NCI-H2081 treated with DMSO at 0.1 percent for 48 hours (cell line): ENCODE measurements at places on chromosomes 13 and 19.

DNA sequence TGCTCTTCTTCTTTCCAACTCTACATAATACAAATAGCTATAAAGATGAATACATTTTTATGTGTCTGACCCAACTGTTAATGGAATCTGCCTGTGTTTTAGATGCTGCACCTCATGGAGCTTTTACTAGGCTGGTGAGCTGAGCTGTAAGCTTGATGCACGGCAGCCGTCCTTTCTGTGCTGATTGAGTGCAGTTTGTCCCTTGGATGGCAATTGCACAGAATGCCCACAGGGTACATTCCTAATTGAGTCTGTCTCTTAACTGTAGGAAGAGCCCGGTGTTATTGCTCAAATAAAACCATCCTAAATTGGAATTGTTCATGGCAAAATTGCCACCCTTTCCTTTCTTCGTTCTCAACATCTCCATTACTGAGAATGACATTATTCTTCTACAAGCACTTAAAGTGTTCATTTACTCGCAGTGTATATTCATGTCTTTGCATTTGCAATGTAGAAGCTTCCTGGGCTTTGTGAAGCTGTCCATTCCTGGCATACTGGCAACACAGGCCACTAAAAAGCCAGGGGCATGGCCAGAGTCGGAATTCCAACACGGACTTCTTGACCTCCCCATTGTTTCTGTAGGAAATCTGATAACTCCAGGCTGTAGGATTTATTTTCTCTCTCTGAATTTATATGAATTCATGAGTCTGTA lies 85.8 kb downstream of the SLC10A2 start:
- DNase-seq = no peak

GRCh38 chr19:2616741-2617392 lies 85.6 kb downstream of the GNG7 start:
- no peak for DNase-seq

DNA sequence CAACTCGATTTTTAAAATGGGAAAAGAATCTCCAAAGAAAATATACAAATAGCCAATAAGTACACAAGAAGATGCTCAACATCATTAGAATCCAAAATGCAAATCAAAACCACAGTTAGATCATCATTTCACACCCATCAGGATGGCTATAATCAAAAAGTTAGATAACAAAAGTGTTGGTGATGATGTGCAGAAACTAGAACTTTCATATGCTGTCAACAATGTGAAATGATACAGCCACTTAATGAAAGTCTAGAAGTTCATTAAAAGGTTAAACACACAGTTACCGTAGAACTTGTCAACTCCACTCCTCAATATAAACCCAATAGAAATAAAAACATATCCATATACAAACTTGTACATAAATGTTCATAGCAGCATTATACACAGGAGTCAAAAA lies 11.8 kb downstream of the ZC3H13 start:
- no peak for DNase-seq

GRCh38 chr19:45529420-45529785 lies 22.1 kb downstream of the VASP start:
- DNase-seq = no peak

DNA sequence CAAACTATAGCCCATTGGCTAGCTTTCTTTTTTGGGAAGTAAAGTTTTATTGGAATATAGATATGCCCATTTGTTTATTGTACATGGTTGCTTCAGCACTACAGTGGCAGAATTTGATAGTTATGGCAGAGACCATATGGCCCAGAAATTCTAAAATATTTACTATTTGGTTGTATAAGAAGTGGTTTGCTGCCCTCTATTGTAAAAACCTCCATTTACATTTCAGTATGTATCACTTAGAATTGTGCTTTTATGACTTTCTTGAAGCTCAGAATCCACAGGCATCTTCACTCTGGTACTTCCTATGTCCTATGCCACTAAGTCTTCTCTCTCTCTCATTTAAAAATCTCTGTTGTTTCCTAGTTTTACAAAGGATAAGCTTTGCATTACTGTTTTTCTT lies 37.7 kb downstream of the DLEU7 start:
- no peak for DNase-seq

- DNase-seq = no peak
Observed at GRCh38 chr19:16369664-16370576, 45.3 kb downstream of the KLF2 start.

DNA sequence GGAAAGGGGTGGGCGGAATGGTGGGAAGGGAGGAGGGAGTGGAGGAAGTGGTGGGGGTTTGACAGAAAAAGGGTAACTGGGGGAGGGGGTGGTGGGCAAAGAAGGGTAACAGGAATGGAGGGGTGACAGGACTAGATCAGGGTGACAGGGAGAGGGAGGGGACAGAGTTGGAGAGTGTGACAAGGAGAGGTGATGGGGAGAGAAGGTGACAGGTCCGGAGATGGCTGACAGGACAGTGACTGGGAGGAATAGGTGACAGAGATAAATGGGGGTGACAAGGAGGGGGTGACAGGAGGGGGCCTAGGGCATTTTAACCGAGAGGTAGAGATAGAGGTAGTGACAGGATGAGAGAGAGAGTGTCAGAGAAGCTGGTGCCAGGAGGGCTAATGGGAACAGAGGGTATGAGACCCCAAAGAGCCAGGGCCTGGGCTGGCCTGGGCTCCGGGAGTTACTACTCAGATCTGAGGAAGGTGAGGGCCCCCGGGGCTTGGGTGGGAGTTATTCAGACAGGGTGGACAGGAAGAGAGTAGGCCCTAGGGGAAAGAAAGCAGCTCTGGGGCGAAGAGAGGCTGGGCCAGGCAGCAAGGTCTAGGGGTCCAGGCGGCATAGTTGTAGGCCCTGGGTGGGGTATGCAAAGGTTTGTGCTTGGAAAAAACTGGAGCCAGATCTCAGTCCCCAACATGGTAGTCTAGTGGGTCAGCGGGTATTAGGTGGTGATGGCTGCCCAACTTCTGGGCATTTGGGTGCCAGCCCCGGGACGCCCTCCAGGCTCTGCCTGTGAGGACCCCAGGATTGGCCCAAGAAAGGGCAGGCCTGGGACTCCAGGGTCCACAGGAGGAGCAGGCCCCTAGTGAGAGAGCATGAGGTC lies 660 bp downstream of the CIC start:
- DNase-seq = no peak

- DNase-seq = no peak
Observed at GRCh38 chr13:66559093-66559492, 671.0 kb downstream of the PCDH9 start.

- DNase-seq = no peak
Observed at GRCh38 chr19:54653181-54653809, 9.5 kb upstream of the LILRB4 start.

DNA sequence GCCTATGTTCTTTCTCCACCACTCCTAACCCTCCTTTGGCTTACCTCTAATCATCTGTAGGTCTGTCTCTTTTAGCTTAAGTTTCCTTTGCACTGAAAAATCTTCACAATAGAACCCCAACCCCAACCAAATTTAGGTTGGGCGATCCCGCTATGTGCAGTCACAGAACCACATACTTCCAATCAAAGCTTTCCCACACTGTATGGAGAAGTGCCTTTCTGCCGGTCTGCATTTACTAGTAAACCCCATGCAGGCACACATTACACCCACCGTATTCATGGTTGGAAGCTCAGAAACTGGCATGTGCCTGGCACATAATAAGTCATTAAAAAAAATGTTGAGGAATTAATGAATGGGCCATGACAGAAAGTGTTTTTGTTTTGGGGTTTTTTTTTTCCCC lies 158.4 kb downstream of the KLF12 start:
- no peak for DNase-seq

DNA sequence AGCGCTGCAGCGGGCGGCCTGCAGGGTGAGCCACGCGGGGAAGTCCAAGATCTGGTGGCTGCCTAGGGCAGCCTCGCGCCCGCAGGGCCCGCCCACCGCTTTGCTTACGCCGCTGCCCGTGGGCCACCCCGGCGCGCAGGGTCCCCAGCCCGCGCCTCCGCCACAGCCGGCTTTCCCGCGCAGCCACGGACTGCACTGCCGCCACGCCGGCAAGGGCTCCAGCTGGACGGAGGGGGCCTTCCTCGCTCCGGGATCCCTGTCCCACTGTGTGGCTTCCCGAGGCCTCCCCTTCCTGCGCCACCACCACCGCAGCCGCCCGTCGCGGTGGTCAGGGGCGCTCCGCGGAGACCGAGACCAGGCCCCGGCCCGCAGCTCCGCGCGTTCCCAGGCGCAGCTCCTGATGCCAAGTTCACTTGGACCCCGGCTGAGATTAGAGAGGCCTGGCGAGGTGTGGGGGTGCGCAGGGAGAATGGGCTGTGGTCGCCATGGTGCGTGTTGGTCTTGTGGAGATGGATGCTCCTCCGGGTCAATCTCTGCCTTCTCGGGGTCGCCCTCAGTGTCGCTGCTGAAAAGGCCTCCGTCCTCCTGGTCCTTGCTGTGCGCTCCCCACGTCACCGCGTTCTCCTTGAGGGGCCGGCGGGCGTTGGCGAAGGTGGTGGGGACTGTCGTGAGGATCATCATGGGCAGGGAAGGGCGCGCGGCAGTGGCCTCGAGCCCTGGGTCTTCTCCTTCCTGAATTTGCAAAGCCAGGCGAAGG lies 17.9 kb upstream of the RNF17 start:
- DNase-seq = no peak

- DNase-seq = no peak
Observed at GRCh38 chr19:4503132-4503824, 15.0 kb downstream of the PLIN4 start.

DNA sequence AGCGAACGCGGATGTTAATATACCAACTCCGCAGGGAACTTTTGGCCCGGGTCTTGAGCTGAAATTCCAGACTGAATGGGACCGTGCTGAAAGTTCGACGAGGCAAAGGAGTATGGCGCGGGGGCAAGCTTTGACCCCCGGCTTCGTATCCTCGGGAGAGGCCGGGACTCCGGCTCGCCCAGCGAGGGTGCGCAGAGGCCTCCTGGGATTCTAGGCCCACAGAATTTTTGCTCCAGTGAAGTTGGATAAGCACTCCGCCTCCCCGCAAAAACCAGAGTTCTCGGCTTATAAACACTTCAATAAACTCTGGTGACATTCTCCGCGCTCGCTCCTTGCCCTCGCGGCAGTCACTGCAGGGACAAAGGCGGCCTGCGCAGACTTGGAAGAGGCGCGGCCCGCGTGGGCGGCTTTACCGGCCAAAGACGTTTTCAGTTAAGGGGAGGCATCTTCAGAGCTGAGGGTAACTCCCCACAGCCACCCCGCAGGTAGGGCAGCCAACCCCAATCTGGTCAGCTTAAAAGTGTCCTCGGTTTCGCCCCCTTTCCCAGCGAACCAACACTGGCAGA lies 112.6 kb downstream of the KCNRG start:
- DNase-seq = no peak

DNA sequence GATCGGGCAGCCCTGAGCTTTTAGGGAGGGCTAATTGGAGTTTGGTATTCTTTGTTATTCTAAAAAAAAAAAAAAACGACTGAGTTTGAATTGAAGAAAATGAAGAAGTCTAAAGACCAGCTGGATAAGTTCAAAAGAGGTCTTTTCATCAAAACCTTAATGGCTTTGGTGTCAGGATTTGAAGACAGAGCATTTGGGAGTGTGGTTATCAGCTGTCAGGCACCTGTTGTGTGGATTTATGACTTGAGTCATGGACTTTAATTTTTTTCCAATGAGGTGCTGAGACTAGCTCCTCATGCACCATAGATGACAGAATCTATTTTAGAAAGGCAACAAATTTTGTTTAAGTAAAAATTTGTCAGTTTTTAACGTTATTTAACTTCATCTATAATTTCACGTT lies 72.5 kb downstream of the FREM2 start:
- DNase-seq = no peak

DNA sequence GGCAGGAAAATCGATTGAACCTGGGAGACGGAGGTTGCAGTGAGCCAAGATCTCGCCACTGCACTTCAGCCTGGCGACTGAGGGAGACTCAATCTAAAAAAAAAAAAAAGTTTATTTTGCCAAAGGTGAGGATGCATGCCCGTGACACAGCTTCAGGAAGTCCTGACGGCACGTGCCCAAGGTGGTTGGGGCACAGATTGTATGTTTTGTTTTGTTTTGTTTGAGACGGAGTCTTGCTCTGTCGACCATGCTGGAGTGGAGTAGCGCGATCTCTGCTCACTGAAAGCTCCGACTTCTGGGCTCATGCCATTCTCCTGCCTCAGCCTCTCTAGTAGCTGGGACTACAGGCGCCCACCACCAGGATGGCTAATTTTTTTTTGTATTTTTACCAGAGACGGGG lies 3.3 kb upstream of the ZNF552 start:
- no peak for DNase-seq

GRCh38 chr13:50650592-50651504 lies 192.6 kb downstream of the DLEU7 start:
- no peak for DNase-seq

DNA sequence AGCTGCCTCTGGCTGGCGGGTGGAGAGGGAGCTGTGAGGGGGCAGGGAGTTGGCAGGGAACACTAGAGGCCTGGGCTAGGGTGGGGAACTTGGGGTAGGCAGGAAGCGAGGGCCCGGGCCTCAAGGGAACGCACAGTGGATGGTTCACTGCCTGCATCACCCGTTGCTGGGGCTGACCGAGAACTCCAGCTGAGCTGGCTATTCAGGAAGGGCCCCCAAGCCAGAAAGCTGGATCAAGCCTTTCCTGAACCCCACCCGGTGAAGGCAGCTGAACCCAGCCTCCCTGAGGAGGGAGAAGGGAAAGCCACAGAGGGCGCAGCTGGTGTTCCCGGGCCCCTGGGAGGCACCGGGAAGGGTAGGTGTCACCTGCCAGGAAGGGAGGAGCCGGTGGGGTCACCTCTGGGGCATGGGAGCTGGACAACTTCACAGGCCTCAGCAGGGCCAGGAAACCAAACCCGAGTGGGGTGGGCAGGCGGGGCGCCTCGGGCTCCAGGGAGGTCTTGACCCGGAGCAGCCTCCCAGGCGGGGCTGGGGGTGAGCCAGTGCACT lies 13.9 kb downstream of the PALM start:
- no peak for DNase-seq

DNA sequence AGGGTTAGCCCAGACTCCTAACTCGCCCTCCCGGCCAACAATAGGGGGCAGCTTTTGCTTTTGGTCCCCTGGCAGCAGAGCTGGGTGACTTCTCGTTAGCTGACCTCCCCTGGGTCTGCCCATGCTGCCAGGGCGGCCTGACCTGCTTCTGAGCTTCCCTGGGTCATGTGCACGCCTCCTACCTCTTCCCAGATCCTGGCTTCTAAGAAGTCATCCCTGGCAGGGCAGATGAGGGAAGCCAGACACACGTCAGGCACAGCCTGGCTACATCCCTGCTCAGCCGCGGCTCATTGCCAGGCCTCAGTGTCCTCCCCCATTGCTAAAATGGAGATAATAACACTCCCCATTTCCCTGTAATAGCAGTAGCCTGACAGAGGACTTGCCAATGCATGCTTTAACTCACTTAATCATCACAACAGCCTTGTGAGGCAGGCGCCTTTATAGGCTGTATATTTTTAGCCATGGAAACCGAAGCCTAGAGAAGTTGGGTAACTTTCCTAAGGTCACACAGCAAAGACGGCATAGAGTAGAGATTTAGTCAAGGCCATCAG lies 2.1 kb downstream of the KCNK6 start:
- no peak for DNase-seq

GRCh38 chr19:11373166-11373884 lies 1.1 kb upstream of the SWSAP1 start:
- peak; percentile 40 for DNase-seq
